ENCODE measurements at places on chromosomes 6 and 20.

GRCh38 chr6:162854734-162855191, 127.0 kb downstream of the PACRG start:
- no peak for DNase-seq

DNA sequence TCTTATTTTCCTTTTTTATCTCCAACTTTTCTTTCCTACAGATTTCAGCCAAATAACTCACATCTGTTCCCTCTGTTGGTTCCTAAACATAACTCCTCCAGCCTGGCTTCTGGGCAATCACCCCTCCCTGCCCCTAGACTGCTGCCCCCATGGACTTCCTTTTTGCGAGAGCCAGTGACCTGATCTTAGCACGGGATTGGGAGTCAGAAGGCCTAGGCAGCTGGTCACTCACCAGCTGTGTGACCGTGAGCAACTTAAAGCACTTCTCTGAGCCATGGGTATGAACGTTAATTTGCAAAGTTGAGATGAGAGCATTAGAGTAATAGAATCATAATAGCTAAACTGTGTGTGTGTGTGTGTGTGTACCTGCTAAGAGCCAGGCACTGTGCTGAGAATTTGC, 4.5 kb upstream of the MMP9 start:
- DNase-seq, result no peak

DNA sequence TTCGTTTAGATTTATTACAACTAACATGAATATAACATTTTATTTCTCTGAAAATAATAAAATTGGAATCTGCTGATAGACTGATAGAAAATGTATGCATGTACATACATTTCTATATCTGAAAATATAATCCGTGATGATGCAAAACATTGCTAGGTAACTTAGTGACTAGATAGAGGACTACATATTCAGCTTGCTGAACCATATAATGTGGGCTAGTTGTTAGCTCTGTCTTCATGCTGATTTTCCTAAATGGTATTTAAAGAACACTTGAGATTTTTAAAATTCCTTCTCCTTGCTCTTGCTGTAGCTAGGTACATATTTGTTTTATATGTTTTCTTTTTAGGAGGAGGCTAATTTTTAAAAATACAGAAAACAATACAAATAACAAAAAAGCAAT, 38.4 kb upstream of the TAGAP start:
- no peak for DNase-seq

DNA sequence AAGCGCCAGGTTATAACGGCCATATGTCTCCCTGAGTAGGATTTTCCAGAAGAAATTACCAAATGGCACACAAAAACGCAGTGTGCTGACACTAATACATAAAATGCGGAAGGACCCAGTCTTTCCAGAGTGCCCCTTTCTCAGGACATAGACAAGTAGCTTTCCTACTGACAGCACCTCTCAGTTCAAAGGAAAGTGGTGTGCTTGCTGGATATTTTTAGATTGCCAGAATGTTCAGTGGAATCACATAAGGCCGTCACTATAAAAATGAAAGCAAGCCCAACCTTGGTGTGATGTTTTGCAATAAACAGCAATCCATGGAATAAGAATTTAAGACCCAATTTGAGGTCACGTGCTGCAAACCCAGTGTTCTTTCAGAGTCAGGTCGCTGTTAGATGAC, 135.5 kb upstream of the AGPAT4 start:
- no peak for DNase-seq

DNA sequence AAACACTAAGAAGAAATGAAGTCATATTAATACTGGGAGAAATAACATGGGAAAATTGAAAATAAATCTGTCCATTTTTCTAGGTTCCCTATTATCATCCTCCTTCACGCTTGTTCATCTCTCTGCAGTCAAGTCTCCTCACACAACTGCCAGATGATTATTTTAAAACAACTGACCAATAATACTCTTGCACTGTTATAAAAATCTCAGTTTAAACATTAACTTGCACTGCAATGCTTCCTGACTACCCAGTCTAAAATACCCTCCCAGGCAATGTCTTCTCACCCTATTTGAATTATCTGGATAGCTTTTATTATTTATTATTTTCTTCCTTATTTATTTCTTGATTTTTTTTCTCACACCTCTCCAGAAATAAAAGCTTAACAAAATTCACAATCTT, 5.7 kb downstream of the EYS start:
- no peak for DNase-seq

DNA sequence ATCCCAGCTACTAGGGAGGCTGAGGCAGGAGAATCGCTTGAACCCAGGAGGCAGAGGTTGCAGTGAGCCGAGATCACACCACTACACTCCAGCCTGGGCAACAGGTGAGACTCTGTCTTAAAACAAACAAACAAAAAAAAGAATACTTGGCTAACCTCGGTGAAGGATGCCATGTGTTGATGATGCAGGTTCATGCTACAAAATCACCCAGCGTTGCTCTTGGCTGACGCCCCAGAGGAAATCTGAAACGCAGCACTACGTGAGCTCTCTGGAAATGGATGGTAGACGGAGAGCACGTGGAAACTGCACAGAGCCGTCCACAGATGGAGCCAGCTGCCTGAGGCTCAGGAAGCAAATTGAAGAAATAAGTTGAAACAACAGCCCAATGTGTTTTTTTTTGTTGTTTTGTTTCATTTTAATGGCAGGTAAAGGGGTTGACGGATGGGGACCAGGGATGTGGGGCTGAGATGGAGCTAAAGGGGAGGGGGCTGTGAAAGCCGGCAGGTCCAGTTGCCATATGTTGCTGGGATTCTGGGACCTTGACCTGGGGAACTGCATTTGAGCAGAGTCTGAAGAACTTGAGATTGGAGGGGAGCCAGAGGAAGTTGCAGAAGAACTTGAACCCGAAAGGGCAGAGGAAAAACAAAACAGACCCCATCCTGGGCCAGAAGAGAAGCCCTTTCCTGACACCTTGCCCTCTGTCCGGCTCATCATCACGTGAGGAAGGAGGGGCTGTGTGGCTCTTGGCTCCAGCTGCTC, 12.8 kb upstream of the MANBAL start:
- no peak for DNase-seq

- DNase-seq, result no peak
Measured at GRCh38 chr6:23454080-23454976, 671.7 kb upstream of the NRSN1 start.

DNA sequence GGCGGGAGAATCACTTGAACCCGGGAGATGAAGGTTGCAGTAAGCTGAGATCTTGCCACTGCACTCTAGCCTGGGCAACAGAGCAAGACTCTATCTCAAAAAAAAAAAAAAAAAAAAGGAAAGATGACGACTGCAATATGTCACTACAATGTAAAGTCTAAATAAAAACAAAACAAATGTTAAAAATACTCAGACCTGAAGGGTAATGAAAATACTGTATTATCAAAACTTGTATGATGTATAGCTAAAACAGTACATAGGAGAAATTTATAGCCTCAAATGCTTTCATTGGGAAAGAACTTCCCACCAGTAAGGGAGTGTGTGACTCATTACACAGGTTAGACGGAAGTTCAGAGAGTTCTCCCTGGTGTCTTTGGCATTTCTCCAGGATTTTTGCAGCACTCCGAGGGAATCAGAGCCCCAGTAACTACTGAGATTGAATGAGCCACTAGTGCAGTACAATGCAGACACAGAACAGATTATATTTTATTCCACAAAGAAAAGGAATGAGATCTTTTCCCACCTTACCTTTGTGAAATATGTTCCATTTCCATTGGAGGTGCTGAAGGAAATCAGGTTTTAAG, 12.5 kb upstream of the RALGAPB start:
- no peak for DNase-seq

- DNase-seq, result no peak
Measured at GRCh38 chr20:63807654-63808053, 23.4 kb downstream of the ZBTB46 start.

DNA sequence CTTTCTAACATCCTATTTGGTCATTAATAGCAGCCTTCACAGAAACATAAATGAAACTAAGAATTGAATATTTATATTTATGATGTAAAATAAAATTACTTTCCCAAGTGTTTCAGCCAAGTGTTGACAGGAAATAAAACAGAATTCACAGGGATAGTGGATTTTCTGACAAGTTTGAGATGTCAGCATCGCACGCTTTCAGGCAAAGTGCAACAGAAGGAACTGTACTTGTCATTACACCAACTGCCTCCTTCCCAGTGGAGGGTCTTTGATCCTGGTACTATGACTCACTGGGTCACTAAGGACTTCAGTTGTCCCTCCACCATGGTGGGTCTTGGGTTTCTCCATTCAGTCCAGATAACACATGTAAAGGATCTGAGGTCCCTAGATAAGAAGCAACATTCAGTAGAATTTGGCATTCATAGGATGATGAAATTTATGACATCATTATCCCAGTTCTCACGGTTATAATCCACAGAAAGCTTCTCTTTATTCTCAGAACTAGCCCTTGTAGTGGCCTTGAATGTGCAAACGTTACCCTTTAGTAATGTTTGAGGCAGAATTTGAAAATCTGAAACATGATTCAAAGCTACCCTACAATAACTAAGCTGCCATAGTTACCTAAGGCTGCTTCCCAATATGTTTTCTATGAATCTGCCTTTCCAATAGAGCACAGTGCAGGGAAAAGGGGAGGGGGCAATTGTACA, 3.8 kb upstream of the TNFAIP3 start:
- DNase-seq, result no peak

GRCh38 chr6:162267126-162267525, 460.4 kb downstream of the PRKN start:
- DNase-seq, result no peak

DNA sequence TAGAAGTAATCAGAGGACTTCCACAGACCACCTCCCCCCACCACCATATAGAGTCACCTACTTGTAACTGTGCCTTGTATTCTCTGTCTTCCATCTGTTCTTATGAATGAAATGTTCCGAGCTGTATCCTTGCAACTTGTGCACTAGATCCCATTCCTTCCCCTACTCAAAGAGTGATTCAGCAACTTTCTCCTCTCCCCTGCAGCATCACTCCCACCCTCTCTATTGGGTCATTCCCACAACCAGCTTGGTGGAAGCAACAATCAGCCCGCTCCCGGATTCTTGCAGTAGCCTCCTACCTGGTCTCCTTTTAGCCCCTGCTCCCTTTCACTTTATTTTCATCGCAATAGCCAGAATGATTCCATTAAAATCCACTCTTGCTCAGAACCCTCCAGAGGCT, 34.9 kb upstream of the REV3L start:
- DNase-seq, result no peak

DNA sequence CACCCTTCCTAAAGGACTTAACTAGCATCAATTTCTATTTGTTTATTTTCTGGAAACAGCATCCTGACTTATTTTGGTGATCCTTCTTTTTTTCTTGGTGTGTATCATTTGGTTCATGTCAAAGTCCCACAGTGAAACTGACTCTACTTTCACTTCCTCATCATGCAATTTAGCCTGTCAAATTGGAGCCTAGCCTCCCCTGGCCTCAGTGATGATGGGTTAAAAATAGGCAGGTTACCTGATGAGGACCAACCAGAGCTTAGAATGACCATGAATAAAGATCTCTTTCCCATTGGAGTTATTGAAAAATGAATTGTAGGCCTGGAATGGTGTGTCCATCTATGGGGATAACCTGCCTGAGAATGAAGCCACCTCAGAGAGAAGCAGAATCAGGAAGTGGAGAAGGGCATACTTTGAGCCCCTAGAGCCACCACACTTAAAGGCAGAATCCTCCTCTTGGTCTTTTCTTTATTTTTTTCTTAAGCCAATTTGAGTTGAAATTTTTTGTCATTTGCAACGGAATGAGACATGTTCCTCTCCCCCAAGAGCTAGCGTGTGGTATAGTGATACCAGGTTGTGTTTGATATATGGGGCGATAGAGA, 105.6 kb downstream of the BTBD3 start:
- no peak for DNase-seq

GRCh38 chr6:161443848-161444247, 170.0 kb upstream of the AGPAT4 start:
- no peak for DNase-seq

GRCh38 chr6:137700751-137701477, 166.1 kb upstream of the TNFAIP3 start:
- DNase-seq, result no peak

GRCh38 chr6:74087899-74088298, 391.9 kb downstream of the CD109 start:
- DNase-seq, result no peak

- DNase-seq, result no peak
Measured at GRCh38 chr6:143811501-143812157, 31.5 kb upstream of the LTV1 start.

DNA sequence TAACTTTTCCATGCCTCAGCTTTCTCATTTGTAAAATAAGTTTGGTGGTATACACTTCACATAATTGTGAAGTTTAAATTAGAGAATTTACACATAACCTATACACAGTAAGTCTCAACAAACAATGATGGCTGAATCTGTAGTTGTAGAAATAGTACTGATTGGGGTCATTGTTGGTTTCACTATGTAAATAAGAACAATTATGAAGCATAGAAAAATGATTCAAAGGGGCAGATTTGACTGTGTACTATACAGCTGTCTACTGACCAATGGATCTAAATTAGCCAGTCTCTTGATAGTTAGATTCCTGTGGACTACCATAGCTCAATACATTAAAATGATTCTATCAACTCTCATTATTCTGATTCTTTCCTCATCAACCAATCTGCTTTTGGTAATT, 181.1 kb upstream of the STXBP5 start:
- no peak for DNase-seq

DNA sequence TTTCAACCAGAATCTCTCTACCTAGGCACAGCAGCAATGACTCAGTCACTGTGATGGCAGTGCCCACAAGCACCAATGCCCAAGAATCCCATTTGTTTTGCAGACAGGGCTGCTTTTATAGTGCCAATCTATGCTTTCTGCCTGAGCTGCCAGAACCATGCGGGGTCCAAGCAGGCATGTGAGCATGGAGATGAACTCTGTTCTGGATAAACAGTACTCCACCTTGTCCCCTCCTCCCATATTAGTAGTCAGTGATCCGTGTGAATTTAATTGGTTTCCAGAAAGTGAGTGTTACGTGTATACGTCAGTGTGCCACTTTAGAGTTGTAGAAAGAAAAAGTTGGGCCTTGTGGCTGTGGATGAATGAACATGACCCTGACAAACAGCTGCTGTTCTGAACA, 79.4 kb downstream of the SASH1 start:
- no peak for DNase-seq

GRCh38 chr20:37895166-37895565, 7.8 kb upstream of the VSTM2L start:
- no peak for DNase-seq

DNA sequence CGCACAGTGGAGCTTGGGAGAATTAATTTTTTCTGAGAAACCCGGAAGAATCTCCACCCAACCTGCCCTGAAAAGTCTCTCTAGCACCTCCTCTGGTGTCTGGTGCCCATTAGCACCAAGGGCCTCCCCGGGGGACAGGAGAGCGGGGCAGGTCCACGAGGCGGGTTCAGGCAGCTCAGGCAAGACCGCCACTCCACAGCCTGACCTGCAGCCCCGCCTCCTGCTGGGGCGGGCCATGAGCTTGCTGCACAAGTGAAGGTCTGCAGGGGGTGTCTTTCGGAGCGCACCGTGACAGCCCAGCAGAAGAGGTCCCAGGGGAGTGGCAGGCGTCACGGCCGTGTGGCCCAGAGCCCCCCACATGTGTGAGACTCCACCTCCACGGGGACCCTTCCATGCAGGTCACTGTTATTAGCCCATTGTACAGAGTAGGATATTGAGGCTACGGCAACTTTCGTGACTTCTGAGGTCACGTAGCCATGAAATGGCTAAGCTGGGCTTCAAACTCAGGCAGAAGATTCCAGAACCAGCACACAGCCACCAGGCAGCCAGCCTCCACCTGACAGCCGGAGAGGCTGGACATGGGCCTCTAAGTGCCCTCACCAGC, 63.9 kb upstream of the SLCO4A1 start:
- DNase-seq, result no peak

- DNase-seq, result no peak
Measured at GRCh38 chr6:130377371-130377770, 11.6 kb downstream of the TMEM200A start.
